Activated naive CD8-positive, alpha-beta T cell treated with anti-CD3 and anti-CD28 coated beads, Interleukin-2, amount 50 U/mL, for 24 hours (primary cell): ENCODE measurements at places on chromosomes 4 and X.

- no peak for DNase-seq
Measured at GRCh38 chrX:72498782-72499181, 73.9 kb downstream of the HDAC8 start.

GRCh38 chr4:185839194-185839712, 27.3 kb upstream of the SORBS2 start:
- DNase-seq = no peak

DNA sequence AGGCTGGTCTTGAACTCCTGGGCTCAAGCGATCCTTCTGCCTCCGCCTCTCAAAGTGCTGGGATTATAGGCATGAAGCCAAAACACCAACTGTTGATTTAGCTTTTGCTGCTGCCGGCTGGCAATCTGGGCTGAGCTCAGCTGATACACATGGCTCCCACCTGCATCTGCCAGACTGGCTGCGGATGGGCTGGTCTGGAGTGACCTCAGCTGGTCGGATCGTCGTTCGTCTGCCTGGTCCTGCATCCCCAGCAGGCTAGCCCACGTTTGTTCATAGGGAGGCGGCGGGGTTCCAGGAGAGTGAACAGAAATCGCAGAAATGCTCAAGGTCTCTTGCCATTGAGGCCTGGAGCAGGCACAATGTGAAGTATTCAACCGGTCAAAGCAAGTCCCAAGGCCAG, 74.4 kb upstream of the DDX3X start:
- DNase-seq = no peak

DNA sequence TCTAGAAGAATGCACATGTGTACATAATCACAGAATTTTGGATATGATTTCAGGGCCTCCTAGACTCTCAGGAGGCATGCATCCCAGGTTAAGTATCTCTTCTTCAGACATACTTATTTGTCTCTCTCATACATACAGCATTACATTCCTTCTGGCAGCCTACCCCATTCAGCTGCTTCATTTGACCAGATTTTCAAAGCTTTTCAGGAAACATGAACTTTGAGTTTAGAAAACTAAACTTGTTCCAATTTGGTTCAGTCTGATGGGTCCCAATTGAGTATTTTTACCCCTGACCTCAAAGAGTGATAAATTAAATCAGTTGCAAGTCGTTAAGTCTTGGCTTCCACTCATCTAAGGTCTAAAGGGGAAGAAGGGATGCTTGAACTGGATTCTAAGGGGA, 330.9 kb downstream of the ARHGAP24 start:
- DNase-seq = no peak

GRCh38 chr4:2264481-2265041, 2.7 kb upstream of the MXD4 start:
- no peak for DNase-seq

DNA sequence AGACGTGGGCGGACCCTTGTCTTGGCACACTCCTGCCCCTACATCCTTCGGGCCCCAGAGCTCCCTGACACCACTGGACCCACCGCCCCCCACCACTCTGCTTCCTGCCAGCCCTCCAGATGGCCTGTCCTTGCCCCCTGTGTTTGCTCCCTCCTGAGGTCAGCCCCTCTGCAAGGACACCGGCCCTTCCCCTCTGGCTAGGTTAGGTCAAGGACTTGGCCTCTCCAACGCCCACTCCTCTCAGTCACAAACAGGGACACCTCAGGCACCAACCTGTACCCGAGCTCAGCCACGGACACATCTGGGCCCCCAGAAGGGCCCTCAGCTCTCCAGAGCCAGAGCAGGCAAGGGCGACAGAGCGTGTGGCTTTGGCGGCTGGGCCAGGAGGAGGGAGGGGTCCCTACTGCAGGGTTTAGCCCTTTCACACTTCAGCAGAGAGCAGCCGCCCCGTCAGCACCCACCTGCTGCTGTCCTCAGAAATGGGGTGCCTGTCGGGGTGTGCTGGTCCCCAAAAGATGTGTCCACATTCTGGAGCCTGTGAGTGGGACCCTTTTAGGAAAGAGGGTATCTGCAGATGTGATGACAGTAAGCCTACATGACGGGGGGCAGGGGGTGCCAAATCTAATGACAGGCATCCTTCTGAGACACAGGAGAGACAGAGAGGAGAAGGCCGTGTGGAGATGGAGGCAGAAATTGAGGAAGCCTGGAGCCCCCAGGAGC, 23.5 kb upstream of the DUSP9 start:
- DNase-seq = no peak

- DNase-seq = no peak
Measured at GRCh38 chr4:147639388-147639787, 22.2 kb downstream of the TMEM184C start.

DNA sequence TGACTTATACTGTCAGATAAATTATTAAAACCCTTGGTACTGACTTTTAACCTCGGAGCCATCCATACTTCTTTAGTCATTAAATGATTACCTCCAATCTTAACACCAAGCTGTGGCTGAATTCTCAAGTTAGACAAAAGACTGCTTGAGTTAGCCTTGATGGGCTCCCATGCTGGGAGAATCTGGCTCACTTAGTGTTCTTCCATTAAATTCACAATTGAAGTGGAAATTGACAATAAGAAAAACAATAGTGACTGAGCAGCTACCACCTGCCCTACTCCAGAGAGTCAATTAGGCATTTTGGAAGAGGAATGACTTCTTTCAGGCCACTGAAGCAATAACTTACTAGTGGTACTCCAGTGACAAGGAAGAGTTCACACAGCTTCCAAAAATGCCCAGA, 503.0 kb upstream of the CPXCR1 start:
- DNase-seq = no peak

DNA sequence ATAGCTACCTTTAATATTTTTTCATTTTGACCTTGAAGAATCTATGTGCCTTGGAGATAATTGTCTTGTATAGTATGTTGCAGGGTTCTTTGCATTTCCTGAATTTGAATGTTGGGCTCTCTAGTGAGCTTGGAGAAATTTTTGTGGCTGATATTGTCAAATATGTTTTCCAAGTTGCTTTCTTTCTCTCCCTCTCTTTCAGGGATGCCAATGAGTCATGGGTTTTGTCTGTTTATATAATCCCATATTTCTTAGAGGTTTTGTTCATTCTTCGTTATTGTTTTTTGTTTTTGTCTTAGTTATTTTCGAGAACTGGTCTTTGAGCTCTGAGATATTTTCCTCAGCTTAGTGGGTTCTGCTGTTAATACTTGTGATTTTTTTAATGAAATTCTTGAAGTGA, 20.7 kb downstream of the RAB40AL start:
- no peak for DNase-seq

DNA sequence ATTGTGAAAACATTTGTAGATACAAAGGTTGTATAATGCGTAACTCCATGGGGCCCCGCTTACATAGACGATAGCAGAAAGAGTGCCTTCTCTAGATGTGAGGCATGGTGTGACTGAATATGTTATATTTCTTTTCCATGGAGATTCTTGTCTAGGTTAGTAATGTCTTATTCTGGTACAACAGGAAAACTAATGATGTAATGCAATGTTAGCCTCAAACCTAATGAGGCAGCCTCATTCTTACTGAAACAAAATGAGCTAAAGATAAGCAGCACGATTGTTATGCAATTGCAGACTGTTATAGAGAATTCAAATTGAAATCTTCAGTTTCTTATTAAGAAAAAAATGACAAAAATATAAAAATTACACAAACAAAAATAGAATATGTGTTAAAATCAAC, 171.1 kb upstream of the ANKRD50 start:
- DNase-seq = no peak

GRCh38 chrX:71661919-71662318, 5.4 kb upstream of the LOC101059915 start:
- no peak for DNase-seq

GRCh38 chr4:170949084-170949483, 859.3 kb upstream of the AADAT start:
- DNase-seq = no peak

- no peak for DNase-seq
Measured at GRCh38 chrX:8748855-8749254, 16.9 kb upstream of the ANOS1 start.

DNA sequence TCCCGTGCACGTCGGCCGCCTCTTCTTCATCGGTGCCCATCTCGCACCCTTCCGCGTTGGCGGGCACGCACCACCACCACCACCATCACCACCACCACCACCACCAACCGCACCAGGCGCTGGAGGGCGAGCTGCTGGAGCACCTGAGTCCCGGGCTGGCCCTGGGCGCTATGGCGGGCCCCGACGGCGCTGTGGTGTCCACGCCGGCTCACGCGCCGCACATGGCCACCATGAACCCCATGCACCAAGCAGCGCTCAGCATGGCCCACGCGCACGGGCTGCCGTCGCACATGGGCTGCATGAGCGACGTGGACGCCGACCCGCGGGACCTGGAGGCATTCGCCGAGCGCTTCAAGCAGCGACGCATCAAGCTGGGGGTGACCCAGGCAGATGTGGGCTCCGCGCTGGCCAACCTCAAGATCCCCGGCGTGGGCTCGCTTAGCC, 1.4 kb downstream of the POU4F2 start:
- no peak for DNase-seq

DNA sequence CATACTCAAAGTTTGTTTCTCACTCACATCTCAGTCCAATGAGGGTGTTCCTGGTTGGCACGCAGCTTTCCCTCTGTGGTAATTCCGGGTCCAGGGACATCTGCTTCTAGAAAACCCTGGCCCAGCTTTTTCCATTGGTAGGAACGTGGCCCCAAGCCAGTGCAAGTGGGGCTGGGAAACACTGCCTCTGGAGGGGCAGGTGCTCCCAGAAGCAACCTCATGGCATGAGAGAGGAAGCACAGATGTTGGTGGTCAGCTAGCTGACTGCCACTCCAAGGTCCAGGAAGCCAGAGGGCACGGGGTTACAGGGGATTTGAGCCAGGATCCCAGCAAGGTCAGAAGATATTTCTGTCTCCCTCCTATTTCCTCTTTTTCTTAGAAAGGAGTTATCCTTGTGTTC, 47.5 kb downstream of the DCTD start:
- DNase-seq = no peak

DNA sequence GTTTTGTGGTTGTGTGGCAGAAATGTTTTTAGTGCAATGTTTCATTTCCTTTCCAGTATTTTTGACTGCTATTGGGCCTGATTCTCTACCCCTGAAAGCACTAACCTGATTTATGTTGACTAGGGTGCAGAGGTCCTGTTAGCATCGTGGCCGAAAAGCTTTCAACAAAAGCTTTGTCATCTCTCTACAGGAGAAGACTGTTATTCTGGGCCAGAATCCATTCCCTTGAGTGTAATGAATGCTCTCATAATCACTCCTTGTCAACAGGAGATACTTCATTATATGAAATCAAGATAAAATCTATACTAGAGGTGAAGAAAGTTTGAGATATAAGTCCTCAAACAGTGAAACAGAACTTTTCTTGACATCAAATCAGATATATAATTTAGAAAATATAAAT, 195.5 kb downstream of the ZNF330 start:
- no peak for DNase-seq

- DNase-seq = no peak
Measured at GRCh38 chrX:53190363-53190960, 34.5 kb downstream of the KDM5C start.

- DNase-seq = no peak
Measured at GRCh38 chrX:130715299-130715698, 187.7 kb downstream of the ENOX2 start.

- no peak for DNase-seq
Measured at GRCh38 chrX:142250502-142250901, 45.4 kb upstream of the MAGEC2 start.

GRCh38 chr4:113700602-113701150, 60.9 kb downstream of the CAMK2D start:
- DNase-seq = no peak

DNA sequence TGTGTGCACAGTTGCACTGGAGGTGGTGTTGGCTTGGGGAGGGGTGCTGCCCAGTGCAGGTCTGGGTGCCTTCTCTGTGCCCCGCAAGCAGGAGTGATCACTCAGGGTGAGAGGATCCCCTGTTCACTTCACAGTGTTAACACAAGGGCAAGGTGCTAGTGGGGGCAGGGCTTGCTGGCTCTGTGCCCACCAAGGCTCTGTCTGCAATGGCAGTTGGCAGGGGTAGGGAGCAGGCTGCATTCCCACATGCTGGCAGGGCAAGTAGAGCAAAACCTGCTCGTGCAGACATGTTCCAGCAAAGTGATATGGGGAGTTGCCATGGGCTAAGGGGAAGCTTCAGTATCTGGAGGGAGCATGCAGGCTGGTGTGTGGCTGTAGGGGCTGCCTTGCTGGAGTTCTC, 428.0 kb downstream of the ZNF674 start:
- DNase-seq = no peak

GRCh38 chr4:135192751-135193535, 991.4 kb upstream of the PABPC4L start:
- DNase-seq = no peak

GRCh38 chr4:56424697-56425514, 10.5 kb downstream of the PPAT start:
- DNase-seq = peak; percentile 25

GRCh38 chrX:53732797-53733196, 46.3 kb upstream of the HUWE1 start:
- DNase-seq = no peak

GRCh38 chrX:129007631-129008030, 515.7 kb downstream of the SMARCA1 start:
- no peak for DNase-seq
